NCI-H2171 (cell line): ENCODE measurements at places on chromosomes 5 and 9.
A peak's percentile ranks its signal among the peaks of the same experiment; 100 is the strongest.

DNA sequence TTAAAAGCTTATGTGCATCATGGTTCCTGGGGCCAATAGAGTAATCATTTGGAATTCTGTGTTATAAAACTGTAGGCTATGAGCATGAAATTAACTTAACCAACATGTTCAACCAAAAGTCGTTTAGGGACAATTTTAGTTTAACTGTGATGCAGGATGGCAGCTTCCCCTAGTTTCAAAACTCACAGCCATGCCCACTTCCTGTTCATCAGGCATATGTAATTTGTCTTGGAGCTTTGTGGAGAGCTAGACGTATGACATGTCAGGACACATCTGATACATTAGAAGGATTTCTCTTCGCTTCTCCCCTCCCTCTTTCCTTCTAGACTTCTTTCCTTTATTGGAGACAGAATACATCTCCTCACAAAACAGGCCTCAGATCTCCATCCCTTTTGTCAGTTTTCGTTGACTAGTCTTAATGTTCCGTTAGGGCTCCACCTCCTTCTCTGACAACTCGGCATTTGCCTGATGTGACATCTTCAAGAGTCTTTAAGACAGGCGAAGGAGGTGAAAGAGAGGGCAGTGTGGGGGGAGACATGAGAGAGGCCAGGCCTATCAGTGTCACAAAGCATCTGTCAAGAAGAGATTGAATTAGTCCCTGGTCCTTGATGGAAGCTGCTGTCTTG is 176.0 kb downstream of the MSX2 start:
- no peak for DNase-seq

GRCh38 chr5:124745928-124746915 is at the start of gene ZNF608:
TSS of gene ZNF608 (minus strand) at chr5:124746639. CDS start at chr5:124744989, 1,650 bp downstream.
- DNase-seq, result no peak

DNA sequence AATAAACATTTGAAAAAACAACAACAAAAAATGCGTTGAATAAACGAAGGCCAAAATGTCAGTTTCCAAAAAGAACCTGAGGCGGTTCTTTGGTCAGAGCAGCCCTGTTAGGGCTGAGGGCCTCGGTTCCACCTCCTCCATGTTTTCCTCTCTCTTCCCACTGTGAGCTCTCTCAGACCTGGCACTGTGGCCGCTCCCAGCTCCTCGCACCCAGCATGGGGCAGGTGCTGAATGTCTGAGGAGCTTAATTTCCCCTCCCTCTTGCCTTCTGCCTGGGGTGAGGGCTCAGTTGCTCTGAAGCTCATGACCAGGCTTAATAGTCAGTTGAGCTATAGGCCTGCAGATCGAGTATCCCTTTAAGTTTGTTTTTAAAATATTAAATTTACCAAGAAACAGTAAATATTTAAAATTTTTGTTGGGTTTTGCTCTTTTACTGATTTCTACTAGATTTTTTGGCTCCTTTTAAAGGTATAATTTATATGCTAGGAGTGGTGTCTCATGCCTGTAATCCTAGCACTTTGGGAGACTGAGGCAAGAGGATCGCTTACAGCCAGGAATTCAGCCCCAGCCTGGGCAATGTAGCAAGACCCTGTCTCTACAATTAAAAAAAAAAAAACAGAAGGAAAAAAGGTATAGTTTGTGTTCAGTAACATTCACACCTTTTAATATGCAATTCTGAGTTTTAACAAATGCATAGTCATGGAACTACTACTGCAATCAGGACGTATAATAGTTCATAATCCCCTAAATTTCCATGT is 28.1 kb downstream of the DAPK1 start:
- DNase-seq, result no peak

- no peak for DNase-seq
Observed at GRCh38 chr5:122697191-122697590, 77.7 kb upstream of the SNX2 start.

DNA sequence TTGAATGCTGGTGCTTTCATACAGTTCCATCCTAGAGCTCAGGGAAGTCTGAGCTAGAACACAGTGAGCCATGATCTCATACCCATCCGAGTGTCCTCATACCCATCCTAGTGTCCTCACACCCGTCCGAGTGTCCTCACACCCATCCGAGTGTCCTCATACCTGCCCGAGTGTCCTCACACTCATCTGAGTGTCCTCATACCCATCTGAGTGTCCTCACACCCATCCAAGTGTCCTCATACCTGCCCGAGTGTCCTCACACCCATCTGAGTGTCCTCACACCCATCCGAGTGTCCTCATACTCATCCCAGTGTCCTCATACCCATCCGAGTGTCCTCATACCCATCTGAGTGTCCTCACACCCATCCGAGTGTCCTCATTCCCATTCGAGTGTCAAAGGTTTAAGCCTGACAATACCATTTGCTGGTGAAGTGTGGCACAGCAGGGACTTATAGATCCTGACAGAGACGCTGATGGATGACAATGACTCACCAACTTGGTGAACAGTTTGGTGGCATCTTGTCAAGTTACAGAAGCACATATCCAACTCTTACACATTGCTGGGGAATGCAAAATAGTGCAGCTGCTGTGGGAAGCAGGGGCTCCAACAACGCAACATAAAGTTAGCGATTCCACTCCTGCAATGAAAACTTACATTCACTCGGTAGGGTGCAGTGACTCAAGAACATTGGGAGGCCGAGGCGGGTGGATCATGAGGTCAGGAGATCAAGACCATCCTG is 77.0 kb upstream of the COL5A1 start:
- no peak for DNase-seq

GRCh38 chr5:56588131-56588487 is 227.2 kb upstream of the MAP3K1 start:
- DNase-seq, result no peak

DNA sequence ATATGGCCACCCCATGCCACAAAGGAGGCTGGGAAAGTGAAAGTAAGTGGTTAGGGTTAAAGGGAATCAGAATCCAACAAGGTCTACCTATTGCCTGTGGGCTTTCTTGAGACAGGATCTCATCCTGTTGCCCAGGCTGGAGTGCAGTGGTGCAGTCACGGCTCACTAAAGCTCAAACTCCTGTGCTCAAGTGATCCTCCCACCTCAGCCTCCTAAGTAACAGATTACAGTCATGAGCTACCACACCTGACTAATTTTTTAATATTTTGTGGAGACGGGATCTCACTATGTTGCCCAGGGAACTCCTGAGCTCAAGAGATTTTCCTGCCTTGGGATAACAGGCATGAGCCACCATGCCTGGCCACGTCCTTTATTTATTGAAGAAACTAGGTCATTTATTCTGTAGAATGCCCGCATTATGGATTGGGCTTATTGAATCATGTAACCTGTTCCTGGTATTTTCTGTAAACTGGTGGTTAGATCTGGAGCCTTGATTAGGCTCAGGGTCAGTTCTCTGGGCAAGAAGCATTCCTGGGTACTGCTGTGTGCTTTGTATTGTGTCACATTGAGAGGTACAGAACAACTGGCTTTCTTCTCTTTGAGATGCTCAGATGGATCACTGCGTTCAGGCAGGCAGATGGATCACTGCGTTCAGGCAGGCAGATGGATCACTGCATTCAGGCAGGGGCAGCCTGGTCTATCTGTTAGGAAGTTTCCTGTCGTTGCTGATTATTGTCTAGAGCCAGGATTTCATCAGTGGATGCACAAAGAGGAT is 41.6 kb downstream of the ERGIC1 start:
- no peak for DNase-seq

- DNase-seq, result no peak
Observed at GRCh38 chr5:139246394-139246793, 47.1 kb upstream of the MATR3 start.

DNA sequence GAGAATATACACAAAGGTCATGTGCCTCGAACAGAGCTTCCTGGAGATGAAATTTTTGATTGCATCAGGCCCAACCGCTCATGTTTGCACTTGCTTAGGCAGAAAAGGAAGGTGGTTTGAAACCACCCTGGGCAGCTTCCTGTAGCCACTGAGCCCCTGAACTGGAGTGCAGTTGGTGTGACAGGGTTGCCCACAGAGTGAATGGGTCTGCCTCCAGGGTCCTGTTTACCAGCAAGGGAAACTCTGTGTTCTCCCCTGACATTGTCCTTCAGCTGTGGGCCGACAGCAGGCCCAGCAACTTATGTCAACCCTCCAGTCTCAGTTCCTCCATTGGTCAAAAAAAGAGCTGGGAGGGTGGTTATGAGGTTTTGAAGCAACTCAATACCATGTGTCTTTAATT is 289.6 kb downstream of the KIF4B start:
- DNase-seq, result no peak

DNA sequence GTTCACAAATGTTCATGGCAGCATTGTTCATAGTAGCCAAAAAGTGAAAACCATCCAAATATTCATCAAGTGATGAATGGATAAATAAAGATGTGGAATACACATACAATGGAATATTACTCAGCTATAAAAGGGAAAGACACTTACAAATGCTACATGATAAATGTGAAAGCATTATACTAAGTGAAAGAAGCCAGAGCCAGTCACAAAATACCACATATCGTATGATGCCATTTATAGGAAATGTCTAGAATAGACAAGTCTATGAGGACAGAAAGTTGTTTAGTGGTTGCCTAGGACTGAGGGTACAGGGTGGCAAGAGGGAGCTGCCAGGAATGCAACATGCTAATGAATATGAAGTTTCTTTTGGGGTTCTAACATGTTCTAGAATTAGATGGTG is 148.7 kb downstream of the DEPDC1B start:
- DNase-seq, result no peak

DNA sequence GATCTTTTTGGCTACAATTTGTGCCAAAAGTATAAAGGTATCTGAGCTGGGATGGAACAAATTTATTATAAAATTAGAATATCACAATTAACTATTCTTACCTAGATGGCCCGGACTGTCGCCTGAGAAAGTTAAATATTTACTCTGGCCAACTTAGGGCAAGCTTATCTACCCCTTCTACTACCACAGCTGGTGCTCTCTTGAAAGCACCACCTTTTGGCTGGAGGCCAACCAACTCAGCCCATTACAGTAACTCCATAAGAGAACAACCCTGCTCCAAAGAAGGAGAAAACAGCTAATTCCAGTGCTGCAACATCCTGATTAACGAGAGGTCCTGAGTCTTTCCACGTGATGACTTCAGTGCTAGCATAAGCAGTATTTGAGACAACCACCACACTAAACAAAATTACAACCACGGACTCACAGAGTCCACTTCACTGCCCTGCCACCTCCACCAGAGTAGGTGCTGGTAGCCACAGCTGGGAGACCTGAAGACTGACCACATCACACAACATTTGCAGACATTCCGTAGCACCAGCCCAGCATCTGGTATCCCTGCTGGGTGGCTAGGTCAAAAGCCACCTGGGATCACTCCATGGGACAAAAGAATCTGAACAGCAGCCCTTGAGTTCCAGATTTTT is 43.2 kb downstream of the RGMB start:
- peak; percentile 4 for DNase-seq

DNA sequence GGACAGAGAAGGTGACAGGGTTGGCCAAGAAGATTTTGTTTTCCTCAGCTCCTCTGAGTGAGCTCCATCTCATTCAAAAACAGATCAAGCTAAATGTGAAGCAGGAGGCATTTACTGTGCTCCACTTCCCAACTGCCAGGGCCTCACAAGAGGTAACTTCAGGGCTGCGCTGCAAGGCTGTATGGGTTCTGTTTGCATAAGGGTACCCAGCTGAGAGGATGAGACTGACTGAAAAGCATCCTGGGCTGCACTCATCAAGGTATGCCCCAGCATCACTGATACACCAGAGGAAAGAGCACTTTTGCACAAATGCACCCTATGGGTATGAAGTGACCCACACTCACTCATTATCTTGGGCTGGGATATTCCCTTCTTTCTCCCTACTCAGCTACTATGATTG is 316.2 kb upstream of the HAPLN1 start:
- DNase-seq, result no peak

- DNase-seq, result no peak
Observed at GRCh38 chr5:29169886-29170285, 2023.6 kb upstream of the CDH6 start.

DNA sequence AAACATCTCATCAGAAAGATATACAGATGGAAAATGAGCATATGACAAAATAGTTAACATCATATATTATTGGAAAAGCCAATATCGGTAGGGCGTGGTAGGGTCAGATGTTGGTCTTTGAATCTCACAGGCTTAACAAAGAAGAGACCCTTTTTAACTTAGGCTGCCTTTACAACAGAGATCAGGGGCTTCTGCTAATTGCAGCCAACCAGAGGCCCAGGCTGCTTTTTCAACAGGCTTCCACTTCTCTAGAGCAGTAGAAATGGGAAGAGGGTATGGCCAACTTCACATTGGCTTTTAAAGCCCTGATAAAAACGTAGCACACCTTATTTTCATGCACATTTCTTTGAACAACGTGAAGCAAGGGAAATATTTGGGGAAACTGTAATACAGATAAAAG is 764.3 kb upstream of the CTNND2 start:
- DNase-seq, result no peak

GRCh38 chr5:100542086-100542485 is 6.9 kb downstream of the FAM174A start:
- no peak for DNase-seq

- peak; percentile 44 for DNase-seq
Observed at GRCh38 chr9:91948597-91949391, 1.2 kb downstream of the ROR2 start.

DNA sequence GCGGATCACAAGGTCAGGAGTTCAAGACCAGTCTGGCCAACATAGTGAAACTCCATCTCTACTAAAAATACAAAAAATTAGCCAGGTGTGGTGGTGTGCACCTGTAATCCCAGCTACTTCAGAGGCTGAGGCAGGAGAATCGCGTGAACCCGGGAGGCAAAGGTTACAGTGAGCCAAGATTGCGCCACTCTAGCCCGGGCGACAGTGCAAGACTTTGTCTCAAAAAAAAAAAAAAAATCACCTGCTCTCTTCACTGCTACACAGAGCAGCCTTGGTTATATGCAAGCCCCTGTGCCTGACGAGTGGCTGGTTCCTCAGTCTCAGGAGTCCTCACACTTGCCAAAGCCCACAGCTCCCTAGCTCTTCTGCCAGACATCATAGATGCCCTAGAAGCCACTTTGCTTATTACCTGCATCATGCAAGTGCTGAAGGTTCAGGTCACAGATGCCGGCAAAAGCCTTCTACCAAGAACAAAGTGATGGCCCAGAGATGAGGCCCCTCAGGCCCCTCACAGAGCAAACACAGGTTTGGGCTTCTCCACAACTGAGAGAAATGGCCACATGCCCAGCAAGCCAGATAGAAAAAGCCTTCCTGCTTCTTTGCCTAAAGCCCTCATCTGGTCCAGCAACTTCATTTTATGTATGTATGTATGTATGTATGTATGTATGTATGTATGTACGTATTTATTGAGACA is 176.4 kb downstream of the AUH start:
- no peak for DNase-seq

DNA sequence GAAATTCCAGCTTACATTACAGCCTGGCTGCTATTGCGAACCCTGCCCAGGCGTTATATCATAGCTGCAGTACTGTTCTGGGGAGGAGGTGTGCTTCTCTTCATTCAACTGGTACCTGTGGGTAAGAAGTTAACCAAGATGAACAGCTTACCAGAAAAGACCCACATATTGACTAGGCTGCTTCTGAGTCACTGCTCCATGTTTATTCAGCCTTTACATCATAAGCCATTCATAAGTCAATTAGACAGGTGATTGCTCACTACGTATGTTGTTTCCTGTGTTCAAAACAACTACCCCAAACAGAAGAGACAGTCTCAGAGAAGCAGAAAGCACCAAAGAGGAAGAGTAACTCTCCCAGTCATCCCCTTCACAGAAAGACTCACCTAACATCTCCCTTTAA is 34.7 kb upstream of the SLC22A5 start:
- DNase-seq, result no peak
